ENCODE measurements at places on chromosomes 1 and 21. TPM values are rescaled to one million over a fixed set of nuclear protein-coding genes. Genes with fewer than 3 reads are reported as not detected.

LENEP gene
- 0.89 TPM for total RNA-seq

SPRR4 gene
- total RNA-seq = not detected

OR6K3 gene
- 0.09 TPM for total RNA-seq

RNPEP gene
- 74.9 TPM for total RNA-seq

TPTE gene
- not detected for total RNA-seq

OR14K1 gene
- total RNA-seq = not detected

MEX3A gene
- total RNA-seq = 8.1 TPM

TDRD10 gene
- 1.9 TPM for total RNA-seq

SAMSN1 gene
- 20.1 TPM for total RNA-seq

HES4 gene
- total RNA-seq = 47.9 TPM

GRCh38 chr1:50522691-50523342, 99.6 kb upstream of the DMRTA2 start:
- H3K27me3 ChIP-seq = no peaks in the 10 kb centered on the region
- H3K27ac ChIP-seq = no peak overlapping the region
- DNase-seq = no peak
- H3K4me3 ChIP-seq = no peak overlapping the region
- H3K36me3 ChIP-seq = peaks cover 17% of the 10 kb centered on the region
- no peaks in the 10 kb centered on the region for H3K4me1 ChIP-seq

DNA sequence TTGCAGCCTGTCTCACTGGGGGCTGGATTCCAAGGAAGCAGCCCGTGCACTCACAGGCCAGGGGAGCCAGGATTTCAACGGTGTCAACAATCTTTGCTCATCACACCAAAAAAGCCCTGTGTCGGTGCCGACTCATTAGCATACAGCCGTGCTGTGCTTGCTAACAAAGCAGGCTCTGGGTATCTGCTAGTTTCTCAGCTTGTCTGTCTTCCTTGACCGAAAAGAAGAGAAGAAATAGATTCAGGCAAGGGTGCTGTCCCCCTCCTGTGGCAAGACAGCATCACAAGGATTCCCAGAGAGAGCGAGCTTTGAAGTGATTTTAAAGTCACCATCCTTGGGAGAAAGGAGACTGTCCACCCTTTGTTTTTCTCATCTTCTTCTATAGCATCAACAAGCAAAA, 214.7 kb downstream of the SDCCAG8 start:
- peaks cover 3% of the 10 kb centered on the region for H3K4me1 ChIP-seq
- no peaks in the 10 kb centered on the region for H3K27me3 ChIP-seq

DNA sequence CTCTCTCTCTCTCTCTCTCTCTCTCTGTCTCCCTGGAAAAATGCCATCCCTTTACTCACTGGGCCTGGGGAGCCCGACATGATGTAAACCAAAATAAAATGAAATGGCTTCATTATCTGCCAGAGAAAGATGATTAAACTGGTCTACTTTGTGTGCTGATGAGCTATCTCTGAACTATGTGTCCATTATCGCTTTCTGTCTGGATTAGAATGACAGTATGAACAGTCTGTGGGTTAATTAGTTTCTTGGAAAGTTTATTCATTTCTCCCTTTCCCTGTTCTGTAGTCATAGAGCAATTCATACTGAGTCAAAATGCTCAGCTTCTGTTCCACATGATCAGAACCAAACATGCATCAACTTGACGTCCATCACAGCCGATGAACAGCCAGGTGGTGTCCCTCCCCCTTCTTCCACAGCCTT, 72.4 kb upstream of the KCND3 start:
- no peak for DNase-seq
- no peak overlapping the region for H3K27ac ChIP-seq
- H3K36me3 ChIP-seq = no peaks in the 10 kb centered on the region
- H3K27me3 ChIP-seq = no peaks in the 10 kb centered on the region
- H3K4me3 ChIP-seq = no peak overlapping the region

DNA sequence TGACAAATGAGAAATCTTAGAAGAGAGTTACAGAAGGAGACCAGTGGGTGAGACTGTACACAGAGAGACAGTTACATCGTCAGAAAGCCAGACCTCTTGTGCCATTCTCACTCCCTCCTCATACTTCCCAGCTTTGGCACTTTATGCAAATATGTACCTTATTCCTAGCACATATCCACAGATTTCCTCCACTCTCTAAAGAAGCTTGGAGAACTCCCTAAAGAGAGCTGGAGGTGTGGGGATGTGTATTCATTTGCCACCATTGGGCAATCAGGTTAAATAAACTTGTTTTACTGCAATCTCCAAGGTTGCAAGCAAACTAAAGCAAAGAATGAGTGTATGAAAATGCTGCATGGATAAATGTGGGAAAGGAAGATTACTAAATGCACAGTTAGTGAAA, 380.9 kb upstream of the PRMT6 start:
- H3K4me1 ChIP-seq = peaks cover 4% of the 10 kb centered on the region
- H3K36me3 ChIP-seq = no peaks in the 10 kb centered on the region
- no peaks in the 10 kb centered on the region for H3K27me3 ChIP-seq
- H3K4me3 ChIP-seq = no peak overlapping the region
- no peak overlapping the region for H3K27ac ChIP-seq

DNA sequence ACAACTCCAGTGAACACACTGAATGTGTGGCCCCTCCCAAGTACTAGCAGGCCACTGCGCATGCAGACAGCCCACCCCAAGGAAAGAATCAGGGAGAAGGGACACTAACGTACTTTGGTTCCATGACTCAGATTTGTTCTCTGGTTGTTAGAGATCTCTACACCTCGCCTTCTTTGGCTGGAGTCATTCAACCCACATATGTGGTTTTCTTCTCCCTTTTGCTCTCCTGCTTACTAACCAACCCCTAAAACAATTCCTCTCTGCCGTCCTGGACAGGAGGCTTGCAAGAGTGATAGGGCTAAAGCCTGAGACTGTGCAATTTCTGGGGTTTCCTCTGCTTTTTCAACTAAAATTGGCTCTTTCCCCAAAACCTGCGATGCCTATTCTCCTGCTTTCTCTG, 5.7 kb upstream of the CD48 start:
- H3K4me3 ChIP-seq = no peak overlapping the region
- no peaks in the 10 kb centered on the region for H3K36me3 ChIP-seq
- no peaks in the 10 kb centered on the region for H3K27me3 ChIP-seq
- no peaks in the 10 kb centered on the region for H3K4me1 ChIP-seq
- DNase-seq = no peak

DNA sequence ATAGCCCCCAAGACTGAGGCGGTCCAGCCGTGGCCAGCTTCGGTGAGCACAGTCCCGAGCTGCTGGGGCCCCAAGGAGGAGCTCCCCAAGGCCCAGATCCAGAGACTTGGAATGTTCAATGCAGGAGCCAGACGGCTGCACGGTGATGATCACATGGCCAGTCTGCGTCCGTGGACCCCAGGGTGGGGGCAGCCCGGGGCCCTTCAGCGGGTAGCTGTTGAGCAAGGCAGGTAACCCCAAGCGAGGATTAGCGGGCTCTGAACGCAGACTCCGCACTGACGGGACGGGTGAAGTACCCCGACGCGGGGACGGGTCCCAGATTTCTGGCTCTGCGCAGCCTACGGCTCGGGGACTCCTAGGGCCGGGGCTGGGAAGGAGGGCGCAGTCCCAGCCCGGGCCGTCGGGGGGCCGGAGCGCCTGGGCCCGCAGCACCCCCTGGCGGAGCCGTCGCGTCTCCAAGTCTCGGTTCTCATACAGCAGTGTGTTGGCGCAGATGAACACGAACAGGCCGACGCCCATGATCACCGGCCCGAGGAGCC, 2.7 kb downstream of the TMEM200B start:
- DNase-seq = peak; percentile 74
- H3K4me1 ChIP-seq = peaks cover 21% of the 10 kb centered on the region
- no peak overlapping the region for H3K27ac ChIP-seq
- H3K27me3 ChIP-seq = peaks cover 13% of the 10 kb centered on the region

- H3K36me3 ChIP-seq = no peaks in the 10 kb centered on the region
- no peaks in the 10 kb centered on the region for H3K27me3 ChIP-seq
- DNase-seq = peak; percentile 51
- H3K27ac ChIP-seq = peak overlapping the region; percentile 42
- H3K4me3 ChIP-seq = no peak overlapping the region
Observed at GRCh38 chr1:13600762-13601453, 17.3 kb downstream of the PDPN start.

DNA sequence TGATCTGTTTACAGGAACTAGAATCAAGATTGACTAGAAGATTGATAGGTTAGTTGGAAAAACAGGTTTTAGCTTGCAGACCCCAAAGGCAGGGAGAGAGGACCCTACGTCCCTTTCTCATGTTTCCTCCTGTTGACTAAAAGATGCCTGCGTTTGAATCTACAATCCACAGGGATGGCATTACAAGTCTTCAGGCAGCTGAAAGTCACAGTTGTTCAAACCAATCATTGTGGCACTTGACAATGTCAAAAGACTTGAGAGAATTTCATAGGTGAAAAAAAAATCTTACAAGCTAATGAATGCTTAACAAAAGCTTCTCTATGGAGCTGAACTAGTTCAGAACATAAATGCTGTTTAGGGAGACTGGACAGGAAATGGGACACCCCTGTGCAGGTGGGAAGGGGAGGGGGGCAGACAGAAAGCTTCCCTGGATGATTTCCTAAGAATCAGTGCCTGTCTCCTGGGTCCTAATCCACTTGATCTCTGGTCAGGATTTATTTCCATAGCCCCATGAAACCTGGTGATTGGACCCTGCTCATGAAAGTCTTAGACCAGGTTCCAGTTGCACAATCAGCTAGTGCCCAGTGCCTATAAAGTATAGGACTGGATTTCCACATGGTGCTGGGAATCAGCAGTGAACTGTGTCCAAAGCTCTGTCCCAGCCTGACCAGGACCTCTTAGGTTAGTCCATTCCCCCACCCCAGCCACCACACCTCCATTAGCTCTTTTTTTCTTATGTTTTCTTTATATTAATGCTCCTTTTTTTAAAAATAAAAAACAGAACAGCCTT, 91.6 kb upstream of the BCAR3 start:
- DNase-seq = no peak
- peaks cover 16% of the 10 kb centered on the region for H3K4me1 ChIP-seq
- no peaks in the 10 kb centered on the region for H3K36me3 ChIP-seq
- H3K4me3 ChIP-seq = no peak overlapping the region
- H3K27ac ChIP-seq = no peak overlapping the region
